Stimulated activated CD4-positive, alpha-beta T cell treated with anti-CD3 and anti-CD28 coated beads, Interleukin-12 subunit alpha, Interleukin-12 subunit beta, amount 100 ng/mL, for 24 hours (primary cell): ENCODE measurements at places on chromosomes 13 and 19.

GRCh38 chr13:110445722-110446574 lies 115.6 kb downstream of the RAB20 start:
- DNase-seq = no peak

DNA sequence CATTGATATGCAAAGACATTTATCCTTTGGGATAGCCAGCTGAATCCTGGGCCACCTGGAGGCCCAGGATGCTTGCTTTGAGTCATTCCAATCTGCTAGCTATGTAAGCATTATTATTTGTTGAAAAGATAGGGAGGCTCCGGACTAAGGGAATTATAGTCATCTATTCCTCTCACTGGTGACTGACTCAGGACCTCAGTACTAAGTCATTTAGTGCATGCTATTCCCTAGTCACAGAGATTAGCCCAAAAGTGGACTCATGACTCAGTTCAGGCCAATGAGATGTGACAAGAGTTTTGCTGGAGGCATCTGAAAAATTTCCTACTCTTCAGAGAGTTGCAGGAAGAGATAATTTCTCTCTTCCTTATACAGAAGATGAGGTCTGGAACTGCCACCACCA lies 67.9 kb upstream of the ITM2B start:
- no peak for DNase-seq

DNA sequence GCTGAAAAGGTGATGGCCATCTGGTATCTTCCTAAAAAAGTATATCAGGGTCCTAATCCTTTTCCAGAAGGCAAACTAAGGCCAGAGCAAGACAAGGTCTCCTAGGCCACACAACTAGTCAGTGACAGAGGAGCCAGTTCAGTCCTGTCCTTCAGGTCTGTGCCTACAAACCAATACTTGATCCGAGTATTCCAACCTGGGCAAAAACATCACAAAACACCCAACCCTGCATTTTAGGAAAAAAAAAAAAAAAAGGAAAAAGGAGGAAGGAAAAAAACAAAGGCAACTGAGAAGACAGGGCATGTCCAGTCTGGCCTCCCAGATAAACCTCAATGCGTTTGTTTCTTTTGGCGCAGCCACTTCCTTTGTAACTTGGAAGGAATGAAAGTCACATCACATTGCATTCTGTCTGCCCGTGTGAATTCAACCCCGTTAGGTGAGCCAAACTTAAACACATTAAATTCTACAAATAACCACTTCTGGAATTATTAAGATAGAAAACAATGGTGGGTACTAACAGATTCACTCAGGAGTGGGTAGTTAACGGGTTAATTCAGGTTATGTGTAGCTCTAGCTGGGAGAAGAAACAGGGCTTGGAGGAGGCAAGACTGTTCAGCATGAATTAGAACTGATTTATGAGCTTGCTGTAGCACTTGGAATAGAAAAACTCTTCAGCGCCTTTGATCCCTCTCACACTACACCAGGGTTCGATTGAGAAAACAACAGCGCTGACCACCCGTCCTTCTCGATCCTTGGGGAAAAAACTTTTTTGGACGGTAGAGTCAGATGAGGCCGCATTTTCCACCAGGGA lies 43.0 kb upstream of the HNRNPA1L2 start:
- no peak for DNase-seq

- DNase-seq = no peak
These were observed 17.4 kb upstream of the C13orf46 start for GRCh38 chr13:113991191-113991669.

DNA sequence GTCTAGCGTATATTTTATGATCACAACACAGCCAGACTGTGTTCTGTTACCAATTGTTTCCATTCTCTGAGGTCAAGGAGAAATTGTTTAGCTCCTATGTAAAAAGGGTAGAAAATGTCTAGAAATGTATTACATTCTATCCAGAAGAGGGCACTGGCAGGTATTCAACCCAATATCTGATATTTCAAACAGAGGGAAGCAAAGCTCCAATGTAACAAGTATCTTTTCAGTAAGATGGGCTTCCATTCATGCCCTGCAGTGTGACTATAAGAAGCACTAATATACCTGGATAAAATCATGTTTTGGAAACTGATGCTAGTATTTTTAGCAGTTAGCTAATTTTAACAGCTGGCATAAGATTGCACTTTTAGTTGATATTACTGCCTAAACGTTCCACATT lies 312.7 kb downstream of the FGF14 start:
- DNase-seq = no peak

GRCh38 chr13:98405107-98405571 lies 171.8 kb downstream of the STK24 start:
- no peak for DNase-seq

DNA sequence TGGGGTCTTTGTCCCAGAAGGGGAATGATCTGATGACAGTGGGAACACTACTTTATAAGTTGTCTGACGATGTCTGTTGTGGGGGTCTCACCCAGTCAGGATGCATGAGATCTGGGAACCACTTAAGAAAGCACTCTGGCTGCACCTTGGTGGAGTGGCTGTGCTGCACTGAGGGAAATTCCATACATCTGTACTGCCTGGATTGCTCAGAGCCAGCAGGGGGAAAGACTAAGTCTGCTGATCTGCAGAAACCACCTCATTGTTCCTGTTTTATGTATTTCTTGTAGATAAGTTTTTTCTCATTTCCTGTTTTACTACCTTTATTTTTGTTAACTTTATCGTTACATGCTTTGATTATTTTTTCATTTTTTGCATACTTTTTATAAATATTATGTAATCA lies 27.3 kb downstream of the ZNF430 start:
- no peak for DNase-seq

- peak; percentile 77 for DNase-seq
These were observed 610 bp upstream of the WBP4 start for GRCh38 chr13:41060724-41061074.

- no peak for DNase-seq
These were observed 42.2 kb upstream of the TSC22D1 start for GRCh38 chr13:44618326-44618725.

DNA sequence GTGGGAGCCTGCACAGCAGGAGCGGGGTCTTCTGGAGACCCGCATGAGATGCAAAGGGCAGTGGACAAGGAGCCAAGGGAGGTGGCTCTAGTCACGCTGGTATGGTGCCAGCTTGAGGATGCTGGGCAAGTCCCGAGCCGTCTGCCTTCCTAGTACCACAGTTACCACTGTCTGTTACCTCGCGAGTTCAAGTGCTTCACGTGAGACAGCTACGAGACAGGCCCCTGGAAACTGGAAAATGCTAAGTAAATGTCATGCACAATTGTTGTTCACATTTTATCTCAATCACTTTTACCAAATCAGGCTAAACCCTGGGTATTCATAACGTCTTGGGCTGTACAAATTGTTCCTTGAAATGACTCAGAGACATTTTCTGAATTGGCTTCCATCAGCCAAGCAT lies 155.7 kb downstream of the TNFRSF19 start:
- DNase-seq = no peak

GRCh38 chr13:99983499-99984401 lies 2.2 kb downstream of the ZIC2 start:
- DNase-seq = no peak

DNA sequence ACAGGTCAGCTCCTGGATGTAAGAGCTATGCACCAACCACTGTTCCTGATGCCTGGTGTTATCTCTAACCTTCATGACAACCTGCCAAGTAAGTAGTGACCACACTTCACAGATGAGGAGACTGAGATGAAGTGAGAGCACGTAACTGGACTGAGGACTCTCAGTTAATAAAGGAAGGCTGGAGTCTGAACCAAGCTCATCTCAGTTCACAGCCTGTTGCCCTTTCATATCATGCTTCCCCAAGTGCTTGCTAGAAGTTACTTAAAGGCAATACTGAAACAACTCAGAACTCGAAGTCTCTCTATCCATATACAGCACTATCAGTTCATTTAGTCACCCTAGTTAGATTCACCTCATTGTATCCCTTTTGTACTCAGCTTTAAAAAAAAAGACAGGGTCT lies 119.7 kb downstream of the ABCC4 start:
- DNase-seq = no peak

GRCh38 chr13:106373304-106373988 lies 162.0 kb downstream of the EFNB2 start:
- no peak for DNase-seq

- DNase-seq = peak; percentile 18
These were observed 13.2 kb upstream of the ASF1B start for GRCh38 chr19:14149509-14149994.

DNA sequence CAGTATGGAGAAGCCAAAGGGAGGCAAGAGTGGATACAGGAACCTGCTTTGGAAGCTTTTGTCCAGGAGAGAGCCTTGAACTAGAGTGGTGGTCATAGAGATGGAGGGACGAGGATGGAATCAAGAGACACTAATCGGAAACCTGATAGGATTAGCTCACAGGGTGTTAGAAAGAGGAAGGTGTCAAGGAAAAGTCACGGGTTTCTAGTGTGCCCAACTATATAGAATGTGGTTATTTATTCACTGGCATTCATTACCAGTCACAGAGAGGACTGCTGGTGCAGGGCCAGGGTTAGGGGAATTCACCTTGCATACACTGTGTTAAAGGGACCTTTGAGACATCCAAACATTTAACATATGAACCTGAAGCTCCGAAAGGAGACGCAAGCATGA lies 43.4 kb upstream of the URAD start:
- DNase-seq = no peak

- no peak for DNase-seq
These were observed 28.4 kb downstream of the NFIX start for GRCh38 chr19:13023656-13024055.

DNA sequence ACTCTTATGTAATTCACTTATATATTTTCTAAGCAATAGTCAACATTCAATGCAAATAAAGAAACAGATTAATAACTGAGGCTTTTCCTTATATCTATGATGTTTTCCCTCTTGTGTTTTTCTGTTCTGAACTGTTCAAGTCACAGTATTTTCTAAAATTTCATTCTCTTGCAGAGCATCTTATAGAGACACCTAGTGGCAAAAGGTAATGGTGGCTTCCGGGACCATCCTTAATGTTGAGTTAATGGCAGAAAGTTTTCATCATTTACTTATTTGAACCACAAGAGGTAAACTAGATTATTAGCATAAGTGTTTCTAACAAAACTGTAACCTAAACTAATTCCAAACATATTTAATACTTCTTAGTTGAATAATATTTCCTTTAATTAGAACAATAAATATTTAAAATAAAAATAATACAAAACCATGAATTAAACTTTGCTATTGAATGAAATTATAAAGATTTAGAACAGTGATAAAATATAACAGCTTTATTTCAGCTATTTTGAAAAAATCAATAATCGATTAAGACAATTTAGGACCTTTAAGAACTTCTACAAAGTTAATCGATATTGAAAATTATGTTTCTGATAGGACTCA lies 1.7 kb upstream of the SLITRK5 start:
- DNase-seq = no peak

GRCh38 chr19:50252111-50252886 lies 48.9 kb downstream of the MYH14 start:
- no peak for DNase-seq

DNA sequence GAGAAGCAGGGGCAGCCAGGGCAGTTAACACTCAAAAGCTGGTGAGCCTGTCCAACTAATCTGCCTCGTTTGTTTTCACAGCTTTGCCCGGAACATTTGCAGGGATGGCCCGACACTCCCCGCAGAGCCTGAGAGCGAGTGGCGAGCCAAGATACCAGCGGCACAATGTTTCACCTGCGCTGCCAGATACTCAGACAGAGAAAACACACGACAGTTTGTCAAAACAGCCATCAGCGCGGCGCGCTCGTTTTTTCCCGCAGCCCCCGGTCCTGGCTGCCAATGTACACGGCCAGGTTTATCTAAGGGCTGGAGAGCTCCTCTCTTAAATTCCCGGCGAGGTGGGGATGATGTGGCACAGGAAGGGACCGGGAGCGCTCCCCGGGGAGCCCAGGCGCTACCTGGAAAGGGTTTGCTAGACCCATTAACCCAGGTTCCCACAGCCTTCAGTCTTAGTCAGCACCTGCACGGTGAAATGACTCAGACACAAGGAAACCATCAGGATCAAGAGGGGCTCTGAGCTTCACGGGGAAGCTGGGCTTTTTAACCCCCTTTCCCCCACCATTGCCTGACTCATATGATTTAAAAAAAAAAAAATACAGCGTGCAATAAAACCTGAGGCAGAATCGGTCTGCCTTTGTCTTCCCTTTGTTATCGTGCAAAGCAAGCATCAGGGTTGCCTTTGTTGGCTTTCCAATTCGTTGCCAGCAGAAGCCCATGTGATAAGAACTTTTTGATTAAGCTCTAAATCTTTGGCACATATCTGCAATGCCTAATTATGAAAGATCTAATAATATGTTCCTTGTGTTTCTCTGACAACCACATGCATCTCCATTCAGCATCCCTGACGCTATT lies 186.2 kb downstream of the EFNB2 start:
- no peak for DNase-seq

DNA sequence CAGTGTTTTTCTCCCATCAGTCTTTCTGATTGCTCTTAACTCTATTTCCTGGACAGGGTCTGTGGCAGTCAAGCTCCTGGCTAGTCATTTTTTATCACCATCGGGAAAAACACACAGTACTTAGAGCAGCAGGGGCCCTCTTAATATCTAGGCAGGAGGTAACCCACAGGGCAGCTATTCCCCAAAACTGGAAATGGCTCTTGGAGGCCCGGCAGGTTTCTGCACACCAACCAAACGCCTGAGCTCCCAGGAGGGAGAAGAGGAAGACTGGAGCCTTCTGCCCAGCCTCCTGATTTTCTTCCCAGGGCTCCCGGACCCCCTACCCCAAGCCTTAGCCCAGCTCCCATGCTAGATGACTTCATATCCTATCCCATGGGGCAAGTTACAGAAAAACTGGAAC lies 49.3 kb upstream of the VSTM2B start:
- no peak for DNase-seq

- no peak for DNase-seq
These were observed 787.8 kb upstream of the PRR20A start for GRCh38 chr13:56352901-56353300.

GRCh38 chr19:7703332-7703731 lies 1.4 kb upstream of the FCER2 start:
- no peak for DNase-seq

GRCh38 chr19:41218249-41218614 lies 791 bp upstream of the AXL start:
- DNase-seq = no peak

DNA sequence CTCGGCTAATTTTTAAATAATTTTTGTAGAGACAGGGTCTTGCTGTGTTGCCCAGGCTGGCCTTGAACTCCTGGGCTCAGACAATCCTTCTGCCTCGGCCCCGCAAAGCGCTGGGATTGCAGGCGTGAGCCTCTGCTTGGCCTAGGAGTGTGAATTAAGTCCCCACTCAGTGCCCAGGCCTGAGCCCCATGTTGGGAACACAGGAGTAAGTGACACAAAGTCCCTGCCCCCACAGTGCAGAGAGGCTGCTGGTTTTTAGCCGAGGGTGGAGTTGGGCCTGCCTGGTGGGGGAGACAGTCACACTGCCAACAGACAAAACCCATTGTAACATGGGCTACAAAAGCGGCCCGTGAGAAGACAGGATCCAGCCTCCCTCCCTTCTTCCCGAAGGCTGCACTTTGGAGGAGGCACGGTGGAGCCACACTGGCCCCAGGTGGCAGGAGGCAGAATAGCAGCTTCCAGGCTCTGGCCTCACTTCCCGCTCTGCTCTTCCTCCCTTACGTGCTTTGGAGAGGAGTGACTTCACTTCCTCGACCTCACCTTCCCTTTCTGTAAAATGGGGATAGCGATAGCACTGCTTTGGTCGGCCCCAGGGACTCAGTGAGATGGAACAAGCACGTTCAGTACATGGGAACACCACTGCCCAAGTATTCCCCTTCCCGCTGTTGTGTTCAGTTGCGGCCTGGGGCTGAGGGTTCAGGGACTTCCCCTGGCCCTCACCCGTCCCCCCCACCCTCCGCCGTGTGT lies 15.2 kb upstream of the EHD2 start:
- peak; percentile 41 for DNase-seq

- no peak for DNase-seq
These were observed 19.7 kb downstream of the UBAC2 start for GRCh38 chr13:99220199-99220935.
